ENCODE measurements at places on chromosomes 4 and X.

GRCh38 chr4:173525118-173526011 is 4.7 kb downstream of the HAND2 start:
- no peak for DNase-seq

- no peak for DNase-seq
Observed at GRCh38 chr4:104447294-104447693, 47.4 kb downstream of the CXXC4 start.

DNA sequence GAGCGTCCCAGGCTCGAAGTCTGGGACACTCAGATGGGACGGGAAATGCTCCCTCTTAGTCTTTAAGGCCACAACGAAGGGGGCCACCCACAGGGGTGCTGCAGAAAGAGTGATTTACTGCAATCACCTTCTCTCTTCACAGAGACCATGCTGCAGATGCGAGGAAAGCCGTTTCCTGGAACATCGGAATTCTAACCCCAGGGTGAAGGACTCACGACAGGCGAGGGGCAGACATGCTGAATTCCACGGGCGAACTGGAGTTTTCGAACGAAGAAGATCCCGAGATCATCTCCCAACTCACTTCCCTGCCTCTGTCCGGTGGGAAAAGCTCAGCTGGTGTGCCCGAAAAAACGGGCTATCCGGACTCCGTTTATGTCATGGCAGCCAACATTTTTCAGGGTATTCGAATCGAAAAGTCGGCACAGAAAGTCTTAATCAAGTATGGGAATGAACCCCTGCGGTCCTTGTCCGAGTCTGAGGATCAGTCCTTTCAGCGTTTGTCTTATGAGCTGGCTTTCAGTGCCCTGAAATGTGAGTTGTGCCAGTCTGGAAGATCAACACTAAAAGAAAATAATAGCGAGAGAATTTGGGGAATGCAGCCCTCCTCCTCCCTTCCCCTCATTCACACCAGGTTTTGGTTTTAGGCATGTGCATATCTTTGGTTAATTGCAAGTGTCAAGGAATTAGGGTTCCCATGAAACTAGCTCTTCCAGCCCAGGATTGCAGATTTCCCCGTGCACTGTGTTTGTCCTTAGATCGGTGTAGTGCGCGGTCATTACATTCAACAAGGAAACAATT is 905 bp downstream of the NSUN7 start:
- peak; percentile 31 for DNase-seq

DNA sequence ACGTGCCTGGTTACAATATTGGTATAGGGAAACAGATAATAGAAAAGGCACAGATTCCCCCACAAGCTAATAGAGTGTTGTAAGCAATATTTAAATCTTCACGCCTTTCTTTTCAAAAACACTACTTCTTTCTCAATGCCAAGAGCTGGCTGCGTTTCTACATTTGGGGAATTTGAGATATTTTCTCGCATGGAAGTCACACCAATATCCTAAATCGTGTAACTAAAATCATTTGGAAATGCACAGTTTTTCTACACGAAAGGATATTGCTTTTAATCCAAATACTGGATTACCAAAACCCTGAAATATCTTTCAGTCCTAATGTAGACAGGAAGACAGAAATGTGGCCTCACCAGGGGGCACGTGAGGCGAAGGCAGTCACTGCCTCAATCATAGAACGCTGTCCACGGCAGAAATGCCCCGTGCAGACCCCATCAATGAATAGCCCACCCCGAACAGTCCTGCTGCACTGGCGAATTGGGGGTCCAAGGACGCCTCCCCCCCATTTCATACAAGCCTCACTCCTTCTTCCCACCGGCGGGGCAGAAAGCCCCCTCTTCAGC is 106.6 kb downstream of the NSUN7 start:
- DNase-seq: no peak

GRCh38 chr4:160251522-160252170 is 1148.8 kb downstream of the RAPGEF2 start:
- no peak for DNase-seq

GRCh38 chr4:6465955-6466354 is 6.5 kb downstream of the PPP2R2C start:
- no peak for DNase-seq

GRCh38 chr4:74475091-74475800 is 30.3 kb downstream of the AREG start:
- no peak for DNase-seq

DNA sequence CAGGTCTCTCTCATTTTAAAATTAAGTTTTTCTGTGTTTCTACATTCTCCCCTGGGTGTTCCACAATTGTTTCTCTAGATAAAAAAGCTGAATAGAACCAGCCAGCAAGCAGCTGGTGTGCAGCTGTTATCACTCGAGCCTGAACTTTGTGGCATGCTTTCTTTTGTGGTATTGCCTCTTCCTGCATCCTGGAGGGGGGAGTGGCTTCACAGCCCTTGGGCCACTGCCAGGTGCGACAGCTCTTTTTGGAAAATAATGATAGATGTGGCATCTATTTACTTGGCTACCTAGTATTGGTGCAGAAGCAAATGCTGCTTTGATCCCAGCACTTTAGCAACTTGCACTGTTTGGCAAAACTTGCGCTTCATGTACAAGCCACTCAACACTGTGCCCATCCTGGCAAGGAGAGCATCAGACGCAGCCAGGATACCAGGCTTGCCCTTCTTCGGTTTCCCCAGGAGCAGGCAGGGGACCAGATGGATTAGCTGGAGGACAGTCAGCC is 69.4 kb downstream of the HMGB2 start:
- peak; percentile 73 for DNase-seq

Data from AG10803 (cell line).